ENCODE measurements at places on chromosomes 5 and 9.

- no peak for DNase-seq
Measured at GRCh38 chr5:132376694-132377641, 7.5 kb downstream of the SLC22A5 start.

GRCh38 chr5:24633715-24634325 is 11.0 kb downstream of the CDH10 start:
- no peak for DNase-seq

DNA sequence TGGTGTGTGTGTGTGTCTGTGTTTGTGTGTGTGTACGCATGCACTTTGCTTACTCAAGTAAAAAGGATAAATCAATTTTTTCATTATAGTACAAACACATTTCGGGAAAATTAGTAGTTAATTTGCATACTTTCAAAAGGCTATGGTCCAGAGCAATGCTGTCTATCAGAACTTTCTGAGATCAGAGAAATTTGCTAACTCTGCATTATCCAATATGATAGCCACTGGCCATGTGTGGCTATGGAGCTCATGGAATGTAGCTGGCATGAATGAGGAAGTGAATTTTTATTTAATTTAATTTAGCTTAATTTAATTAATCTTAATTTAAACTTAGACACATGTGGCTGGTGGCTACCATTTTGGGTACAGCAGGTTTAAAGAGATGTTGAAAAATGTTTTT is 289.6 kb downstream of the MAT2B start:
- DNase-seq, result no peak

GRCh38 chr5:144202072-144202471 is 31.4 kb downstream of the KCTD16 start:
- DNase-seq, result no peak

DNA sequence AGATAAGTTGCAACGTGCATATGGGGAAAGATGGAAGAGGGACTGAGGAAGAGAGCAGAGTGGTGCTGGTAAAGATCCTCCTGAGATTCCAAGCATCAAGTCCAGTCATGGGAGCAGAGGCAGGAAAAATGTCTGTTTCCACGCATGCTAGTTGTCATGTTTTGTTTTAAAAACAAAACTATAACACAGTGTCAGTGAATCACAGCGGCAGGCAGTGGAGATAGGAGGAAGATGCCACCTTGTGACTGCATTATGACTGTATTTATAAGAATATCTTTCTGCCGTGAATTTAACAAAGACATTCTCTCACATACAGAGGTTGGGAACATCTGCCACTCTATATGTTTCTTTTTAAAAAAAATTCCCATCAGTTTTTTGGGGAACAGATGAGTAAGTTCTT is 3.7 kb upstream of the SVEP1 start:
- no peak for DNase-seq

- no peak for DNase-seq
Measured at GRCh38 chr5:116559239-116559638, 15.4 kb downstream of the SEMA6A start.

DNA sequence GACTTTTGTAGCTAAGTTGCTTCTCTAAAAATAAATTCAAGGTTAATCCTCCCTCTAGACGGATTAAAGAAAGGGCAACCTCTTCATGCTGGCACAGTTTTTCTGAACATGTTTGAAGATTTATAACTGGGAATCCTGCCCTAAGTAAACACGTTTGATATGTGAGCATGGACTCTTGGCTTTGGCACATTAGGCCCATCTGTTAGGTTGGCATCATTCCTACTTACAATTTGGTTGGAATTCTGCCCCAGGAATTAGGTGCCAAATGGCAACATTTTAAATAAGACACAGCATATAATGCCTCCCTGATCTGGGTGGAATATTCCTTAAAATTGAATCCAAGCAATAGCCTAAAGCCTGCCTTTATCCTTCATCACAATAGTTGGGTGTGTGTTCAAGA is 372.3 kb upstream of the CDH18 start:
- no peak for DNase-seq

DNA sequence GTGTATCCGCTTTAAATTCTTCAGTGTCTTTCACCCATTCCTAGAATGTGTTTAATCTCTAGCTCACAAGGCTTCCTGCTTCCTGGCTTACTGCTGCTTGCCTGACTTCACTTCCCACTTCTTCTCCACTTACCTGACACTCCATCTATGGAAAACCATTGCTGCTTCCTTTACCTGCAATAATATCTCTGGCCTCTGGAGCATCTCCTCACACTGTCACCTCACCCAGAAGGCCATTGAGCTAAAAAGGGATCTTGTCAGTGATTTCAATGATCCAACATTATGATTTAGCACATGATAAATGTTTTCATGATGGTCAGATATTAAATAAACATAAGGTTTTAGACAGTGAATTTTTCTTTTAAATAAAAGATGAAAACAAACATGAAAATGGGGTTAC is 281.1 kb downstream of the MRPS30 start:
- DNase-seq, result no peak

DNA sequence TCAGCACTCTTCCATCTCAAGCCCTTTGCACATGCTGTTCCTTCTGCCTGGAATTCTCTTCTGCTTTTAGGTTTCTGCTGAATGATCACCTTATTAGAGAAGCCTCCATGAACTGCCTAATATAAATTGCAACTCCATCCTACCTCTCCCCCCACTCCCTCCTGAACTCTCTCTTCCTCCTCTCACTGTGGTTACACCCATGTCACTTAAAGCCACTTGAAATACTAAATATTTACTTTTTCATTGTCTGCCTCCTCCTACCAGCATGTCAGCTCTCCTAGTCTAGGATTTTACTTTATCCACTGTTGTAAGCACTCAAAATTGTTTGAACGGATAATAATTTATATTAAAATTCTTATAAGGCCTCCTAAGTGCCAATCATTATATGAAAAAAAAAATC is 43.8 kb downstream of the ACTL7B start:
- DNase-seq, result no peak

DNA sequence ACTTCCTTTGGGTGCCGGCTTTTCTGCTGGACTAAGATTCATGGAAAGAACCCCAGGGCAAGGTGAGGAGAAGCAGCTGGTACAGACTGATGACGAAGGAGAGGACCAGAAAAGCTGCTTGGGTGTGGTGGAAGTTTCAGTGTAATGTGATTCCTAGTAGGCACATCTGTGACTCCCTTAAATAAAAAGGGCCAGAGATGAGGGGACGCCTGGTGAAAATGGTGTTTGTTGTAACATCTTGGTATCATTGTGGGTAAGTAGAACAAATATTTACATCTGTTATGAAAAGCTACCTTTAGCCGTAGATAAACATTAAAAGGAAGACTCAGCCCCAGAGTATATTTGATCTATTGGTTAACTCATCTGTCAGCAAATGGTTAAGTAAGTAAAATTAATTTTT is 33.8 kb downstream of the OTULINL start:
- no peak for DNase-seq

DNA sequence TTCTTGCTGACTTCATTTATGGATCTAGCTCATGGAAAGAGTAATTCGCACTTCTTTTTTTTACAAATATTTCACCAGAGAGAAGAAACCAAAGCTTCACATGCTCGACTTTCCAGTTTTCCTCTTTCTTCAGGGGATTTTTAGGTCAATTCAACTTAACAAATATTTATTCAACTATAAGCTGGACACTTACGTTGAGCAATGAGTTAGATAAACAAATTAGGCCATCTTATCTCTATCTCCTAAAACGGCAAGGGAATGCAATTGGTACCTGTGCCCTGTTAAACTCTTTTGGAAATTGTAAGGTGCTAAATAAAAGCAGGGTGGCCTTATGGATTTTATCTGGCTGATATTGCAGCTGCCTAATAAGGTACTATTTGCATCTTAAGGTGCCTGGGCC is 145.1 kb upstream of the RAI14 start:
- DNase-seq, result no peak

- DNase-seq, result no peak
Measured at GRCh38 chr9:117073539-117074341, 341.1 kb downstream of the ASTN2 start.

DNA sequence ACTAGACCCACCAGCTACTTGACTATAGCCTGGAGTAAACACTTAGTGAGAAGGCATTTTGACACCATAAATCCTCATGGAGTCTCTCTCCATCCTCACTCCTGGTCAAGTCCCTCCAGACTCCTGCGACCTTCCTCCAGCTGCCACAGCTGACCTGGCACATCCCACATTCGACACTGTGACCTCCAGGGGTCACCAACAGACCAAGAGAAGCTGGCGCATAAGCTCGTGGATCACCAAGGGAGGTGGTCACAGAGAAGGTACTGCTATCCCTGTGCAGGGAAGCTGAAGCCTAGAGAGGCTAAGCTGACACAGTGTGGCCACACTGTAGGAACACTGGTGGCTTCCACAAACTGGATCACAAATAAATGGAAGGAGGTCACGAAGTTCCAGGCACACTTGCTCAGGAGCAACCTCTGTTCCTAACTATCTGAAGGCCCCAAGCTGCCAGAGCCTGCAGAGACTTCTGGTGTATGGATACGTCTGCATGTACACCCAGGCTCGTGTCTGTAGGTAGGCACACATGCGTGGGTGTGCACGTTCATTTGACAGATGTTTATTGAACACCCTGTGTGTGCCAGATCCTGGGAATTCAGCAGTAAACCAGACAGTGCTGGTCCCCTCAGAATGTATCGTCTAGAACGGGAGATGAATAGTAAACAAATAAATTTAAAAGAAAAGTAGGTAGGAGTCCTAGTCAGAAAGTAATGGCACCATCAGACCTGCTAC is 104.4 kb downstream of the C5orf15 start:
- no peak for DNase-seq

GRCh38 chr9:70883056-70883455 is 238.4 kb downstream of the TRPM3 start:
- DNase-seq, result no peak

GRCh38 chr5:26486631-26487030 is 551.8 kb downstream of the CDH9 start:
- no peak for DNase-seq

DNA sequence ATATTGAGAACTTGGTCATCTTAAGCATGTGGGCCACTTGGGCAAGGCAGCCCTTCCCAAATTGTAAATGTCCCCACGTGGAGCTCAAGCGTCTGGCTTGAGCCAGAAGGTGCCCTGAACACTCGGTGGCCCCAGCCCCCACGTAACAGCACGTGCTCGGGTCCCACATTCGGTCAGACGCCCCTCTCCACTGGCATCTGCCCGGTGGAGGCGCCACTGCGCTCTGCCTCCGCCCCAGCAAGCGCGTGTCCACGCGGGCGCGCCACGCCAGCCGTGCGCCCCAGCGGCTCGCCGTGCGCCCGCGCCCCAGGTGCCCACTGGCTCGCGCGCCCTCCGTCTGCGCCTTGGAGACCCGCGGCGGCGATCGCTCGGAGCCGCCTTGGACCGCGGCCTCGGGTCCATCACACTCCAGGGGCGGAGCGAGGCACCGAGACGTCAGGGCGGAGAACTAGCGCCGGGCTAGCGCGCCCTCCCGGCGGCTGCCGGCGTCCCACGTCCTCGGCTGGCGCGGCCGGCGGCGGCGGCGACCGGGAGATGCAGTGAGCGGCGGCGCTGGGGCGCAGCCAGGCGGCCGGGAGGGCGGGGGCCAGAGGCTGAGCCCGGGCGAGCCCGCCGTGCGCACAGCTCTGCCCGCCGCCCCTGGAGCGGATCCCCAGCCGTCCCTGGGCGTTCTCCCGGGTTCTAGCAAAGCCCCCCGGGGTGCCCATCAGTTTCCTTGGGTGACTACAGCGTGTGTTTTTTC is at the start of gene PALM2AKAP2:
PALM2AKAP2 (plus strand) TSS at position 488 of the 742 bp plus-strand sequence. CDS start 291 bp downstream, outside the sequence.
- DNase-seq, result no peak

DNA sequence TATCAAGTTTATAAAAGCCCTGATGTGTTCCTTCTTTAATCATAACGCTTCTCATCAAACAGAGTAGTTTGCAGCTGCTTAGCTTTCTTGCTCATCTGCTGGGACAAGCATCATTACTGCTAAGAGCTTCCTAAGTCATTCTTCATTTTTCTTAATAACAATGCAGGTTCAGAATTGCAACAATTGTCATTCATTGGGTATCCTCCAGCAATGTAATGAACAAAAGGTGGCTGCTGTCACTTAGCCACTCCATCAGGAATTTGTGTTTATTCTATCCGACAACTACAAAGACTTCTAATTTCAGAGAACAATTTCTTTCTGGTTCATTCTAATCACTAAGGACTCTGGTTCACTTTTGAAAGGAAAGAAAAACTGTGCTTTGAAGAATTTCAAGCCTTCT is 836.7 kb upstream of the CDH10 start:
- DNase-seq, result no peak

- no peak for DNase-seq
Measured at GRCh38 chr5:147061431-147061830, 173.4 kb upstream of the STK32A start.

GRCh38 chr5:17384181-17384580 is 113.8 kb upstream of the TAF11L2 start:
- no peak for DNase-seq

GRCh38 chr5:95649842-95650620 is 3.5 kb downstream of the RFESD start:
- DNase-seq, result no peak

- no peak for DNase-seq
Measured at GRCh38 chr5:81785322-81785721, 34.4 kb upstream of the SSBP2 start.

DNA sequence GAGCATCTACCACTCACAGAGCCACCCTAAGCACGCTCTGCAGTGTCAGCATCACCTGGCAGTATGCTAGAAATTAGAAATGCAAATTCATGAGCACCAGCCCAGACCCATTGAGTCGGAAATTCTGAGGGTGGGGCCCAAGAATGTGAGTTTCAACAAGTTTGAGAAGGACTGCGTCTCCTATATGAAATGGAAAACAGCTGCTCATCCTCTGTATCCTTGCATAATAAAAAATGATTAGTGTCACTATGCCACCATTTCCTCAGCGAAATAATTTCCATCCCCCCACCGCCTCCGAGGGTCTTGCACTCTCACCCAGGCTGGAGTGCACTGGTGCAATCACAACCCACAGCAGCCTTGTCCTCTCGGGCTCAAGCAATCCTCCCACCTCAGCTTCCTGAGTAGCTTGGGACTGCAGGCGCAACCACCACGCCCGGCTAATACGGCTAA is 1.3 kb upstream of the IQGAP2 start:
- DNase-seq, result no peak

- DNase-seq, result no peak
Measured at GRCh38 chr5:109674596-109674995, 15.1 kb upstream of the MAN2A1 start.

- no peak for DNase-seq
Measured at GRCh38 chr9:127959841-127960409, 20.9 kb downstream of the EEIG1 start.

DNA sequence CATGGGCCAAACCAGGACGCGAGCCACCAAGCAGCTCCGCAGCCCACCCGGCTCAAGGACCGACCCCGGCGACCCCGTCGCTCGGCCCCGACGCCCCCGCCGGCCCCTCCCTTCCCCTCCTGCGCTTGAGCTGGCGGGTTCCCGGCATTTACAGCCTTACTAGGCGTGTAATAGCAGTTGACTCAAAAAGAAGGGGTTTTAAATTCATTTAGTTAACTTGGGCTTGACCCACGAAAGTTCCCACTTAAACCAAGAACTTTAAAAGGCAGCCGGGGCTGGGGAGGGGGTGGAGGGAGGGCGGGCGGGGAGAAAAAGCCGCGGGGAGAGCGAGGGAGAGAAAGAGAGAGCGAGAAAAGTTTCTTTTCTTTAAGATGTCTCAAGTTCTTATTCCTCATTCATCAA is 636 bp downstream of the PRDM12 start:
- no peak for DNase-seq

Measured in activated naive CD8-positive, alpha-beta T cell treated with anti-CD3 and anti-CD28 coated beads, Interleukin-2, amount 50 U/mL, for 16 hours (primary cell).